ENCODE measurements at places on chromosomes 16 and 17. TPM values are rescaled to one million over a fixed set of nuclear protein-coding genes. Genes with fewer than 3 reads are reported as not detected.

GRCh38 chr16:70520612-70521297 lies 2.6 kb downstream of the COG4 start:
- peaks cover 29% of the 10 kb centered on the region for H3K36me3 ChIP-seq
- H3K4me3 ChIP-seq: no peak overlapping the region
- H3K27ac ChIP-seq: no peak overlapping the region
- peaks cover 18% of the 10 kb centered on the region for H3K4me1 ChIP-seq
- DNase-seq: no peak
- H3K27me3 ChIP-seq: no peaks in the 10 kb centered on the region

Gene MYOCD
- 0.36 TPM for total RNA-seq

Gene TP53TG3
- total RNA-seq: not detected

DNA sequence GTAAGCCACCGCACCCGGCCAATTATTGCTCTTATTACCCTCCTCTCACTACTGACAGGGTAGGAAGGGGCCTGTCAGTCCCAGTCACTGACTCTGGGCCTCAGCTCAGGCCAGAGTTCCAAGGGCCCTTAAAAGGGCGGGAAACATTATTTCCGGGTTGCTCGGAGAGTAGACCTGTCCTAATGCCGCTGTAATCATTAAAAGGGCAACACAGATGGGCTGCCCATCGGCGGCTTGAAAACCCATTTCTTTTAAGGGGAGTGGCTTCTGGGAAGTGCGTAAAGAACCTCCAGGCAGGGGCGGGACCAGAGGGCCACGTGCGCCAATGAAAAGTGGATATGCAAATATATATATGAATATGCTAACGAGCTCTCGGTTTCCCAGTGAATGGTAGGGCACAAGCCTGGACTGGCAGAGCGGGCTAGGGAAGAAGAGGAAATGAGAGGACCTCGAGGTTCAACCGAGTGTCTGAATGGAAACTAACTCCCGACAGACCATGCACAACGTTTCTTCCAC lies 26.6 kb downstream of the PIPOX start:
- DNase-seq: peak; percentile 70
- no peak overlapping the region for H3K4me3 ChIP-seq
- no peaks in the 10 kb centered on the region for H3K4me1 ChIP-seq

Gene TVP23A
- total RNA-seq: not detected

DNA sequence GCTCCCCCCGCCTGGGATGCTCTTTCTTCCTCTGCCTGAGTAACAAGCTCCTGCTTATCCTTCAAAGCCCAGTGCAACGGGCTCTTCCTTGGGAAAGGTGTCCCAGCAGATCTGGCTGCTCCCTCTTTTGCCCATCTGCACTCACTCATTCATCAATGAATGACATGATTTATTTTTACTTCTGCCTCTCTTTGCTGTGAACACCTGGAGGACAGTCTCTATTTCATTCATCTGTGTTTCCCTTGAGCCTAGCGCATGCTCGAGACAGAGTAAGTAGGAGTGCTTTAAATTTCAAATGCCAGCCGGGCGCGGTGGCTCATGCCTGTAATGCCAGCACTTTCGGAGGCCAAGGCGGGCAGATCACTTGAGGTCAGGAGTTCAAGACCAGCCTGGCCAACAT lies 22.0 kb upstream of the GINS2 start:
- H3K4me1 ChIP-seq: no peaks in the 10 kb centered on the region
- DNase-seq: no peak
- H3K4me3 ChIP-seq: no peak overlapping the region
- H3K27ac ChIP-seq: no peak overlapping the region

- H3K4me3 ChIP-seq: no peak overlapping the region
- no peaks in the 10 kb centered on the region for H3K27me3 ChIP-seq
- no peak overlapping the region for H3K27ac ChIP-seq
Measured at GRCh38 chr16:61798741-61799140, 237.5 kb downstream of the CDH8 start.

- no peaks in the 10 kb centered on the region for H3K27me3 ChIP-seq
- DNase-seq: no peak
- H3K36me3 ChIP-seq: no peaks in the 10 kb centered on the region
- no peak overlapping the region for H3K4me3 ChIP-seq
- peaks cover 14% of the 10 kb centered on the region for H3K4me1 ChIP-seq
- no peak overlapping the region for H3K27ac ChIP-seq
Measured at GRCh38 chr17:76510831-76511244, 9.6 kb upstream of the RHBDF2 start.

- H3K4me3 ChIP-seq: no peak overlapping the region
- peak overlapping the region; percentile 66 for H3K27ac ChIP-seq
- H3K27me3 ChIP-seq: no peaks in the 10 kb centered on the region
- H3K36me3 ChIP-seq: no peaks in the 10 kb centered on the region
Measured at GRCh38 chr17:40828454-40829044, 6.1 kb upstream of the KRT10 start.

DNA sequence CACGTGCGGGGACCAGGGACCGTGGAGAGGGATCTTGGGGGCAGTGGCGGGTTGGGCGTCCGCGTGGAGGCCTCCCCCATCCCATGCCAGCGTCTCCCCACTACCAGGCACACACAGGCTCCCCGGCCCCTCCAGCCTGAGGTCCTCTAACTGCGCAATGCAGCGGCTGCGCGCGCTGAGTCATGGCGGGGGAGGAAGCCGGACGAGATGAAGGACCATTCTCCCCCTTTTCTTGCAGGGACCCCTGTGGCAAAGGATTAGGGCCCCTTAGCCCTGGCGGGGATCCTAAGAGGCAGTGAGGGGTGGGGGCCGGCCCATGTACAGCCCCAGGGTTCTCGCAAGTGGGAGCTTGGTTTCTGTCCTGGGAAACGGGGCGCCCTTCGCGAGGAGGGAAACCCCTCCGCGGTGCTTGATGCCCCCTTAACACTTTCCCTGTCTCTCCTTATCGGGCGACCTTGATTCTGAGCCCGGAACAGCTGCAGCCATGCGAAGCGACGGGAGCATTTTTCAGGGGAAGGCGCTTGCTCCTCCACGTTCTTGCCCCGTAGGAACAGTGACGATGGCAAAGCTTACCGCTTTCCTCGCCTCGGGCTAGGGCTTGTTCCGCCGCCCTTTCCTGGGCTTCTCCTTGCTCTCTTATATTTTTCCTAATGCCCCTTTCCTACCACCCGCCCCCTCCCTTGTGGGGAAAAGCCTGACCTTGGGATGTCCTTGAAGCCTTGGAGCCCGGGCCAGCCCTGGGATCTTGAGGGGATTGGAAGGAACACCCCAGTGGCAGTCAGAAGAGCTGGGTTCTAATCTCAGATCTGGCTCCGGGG lies 592 bp downstream of the ALDOA start:
- no peaks in the 10 kb centered on the region for H3K27me3 ChIP-seq
- peaks cover 69% of the 10 kb centered on the region for H3K4me1 ChIP-seq
- no peaks in the 10 kb centered on the region for H3K36me3 ChIP-seq

DNA sequence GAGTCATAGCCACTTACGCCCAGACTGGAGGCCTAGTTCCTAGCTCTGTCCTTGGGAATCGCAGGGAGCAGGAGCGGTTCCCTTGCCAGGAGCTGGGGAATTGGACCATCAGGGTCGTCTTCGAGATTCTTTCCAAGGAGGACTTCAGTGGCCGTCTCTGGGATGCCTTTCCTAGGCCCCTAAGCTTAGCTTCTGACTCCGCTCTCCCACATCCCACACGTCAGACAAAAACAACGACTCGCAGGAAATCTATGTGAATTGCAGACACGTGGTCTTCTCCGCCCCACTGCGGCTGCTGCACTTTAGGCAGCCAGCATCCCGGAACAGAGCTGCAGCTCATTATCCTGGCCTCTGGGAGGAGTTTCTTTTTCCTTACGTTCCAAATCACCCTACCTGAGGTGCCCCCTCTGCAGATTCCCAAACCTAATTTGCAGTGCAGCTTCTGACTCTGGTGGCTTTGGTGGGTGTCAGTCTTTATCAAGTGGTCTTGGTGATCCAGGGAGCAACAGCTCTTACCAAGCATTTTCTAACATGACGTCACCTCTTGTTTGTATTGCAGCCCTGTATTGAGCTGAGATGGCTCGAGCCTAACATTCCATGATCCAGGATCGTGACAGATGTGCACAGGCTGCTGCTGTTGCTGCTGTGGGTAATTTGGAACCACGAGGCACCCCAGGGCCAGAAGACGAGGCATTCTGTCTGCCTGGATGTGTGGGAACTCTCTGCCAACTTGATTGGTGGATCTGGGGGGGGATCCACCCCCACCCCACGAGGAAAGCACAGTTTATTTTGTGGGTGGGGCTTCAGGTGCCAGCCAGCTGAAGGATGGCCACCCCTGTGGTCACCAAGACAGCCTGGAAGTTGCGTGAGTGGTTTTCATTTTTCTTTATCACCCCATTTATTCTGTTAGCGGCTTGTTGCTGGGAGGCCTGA lies 1.1 kb downstream of the KATNB1 start:
- peak overlapping the region; percentile 99 for H3K4me3 ChIP-seq
- peak overlapping the region; percentile 72 for H3K27ac ChIP-seq
- no peak for DNase-seq
- H3K27me3 ChIP-seq: no peaks in the 10 kb centered on the region

DNA sequence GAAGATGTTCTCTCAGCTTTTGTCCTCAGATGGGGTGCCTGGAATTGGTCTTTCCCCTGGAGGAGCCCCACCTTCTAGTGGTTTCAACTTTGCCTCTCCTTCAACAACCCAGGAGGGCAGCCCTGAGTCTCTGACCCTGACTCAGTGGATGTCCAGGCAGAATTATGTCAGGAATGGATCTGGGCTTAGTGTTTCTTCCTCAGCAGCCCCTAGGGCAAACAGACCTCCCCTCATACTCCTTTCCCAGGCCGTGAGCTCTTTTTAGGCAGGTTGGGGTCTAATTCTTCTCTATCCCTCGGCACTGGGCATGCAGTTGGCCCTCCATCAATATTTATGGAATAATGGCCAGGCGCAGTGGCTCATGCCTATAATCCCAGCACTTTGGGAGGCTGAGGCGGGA lies 20.2 kb upstream of the FMNL1 start:
- H3K36me3 ChIP-seq: no peaks in the 10 kb centered on the region
- peaks cover 6% of the 10 kb centered on the region for H3K4me1 ChIP-seq
- no peak for DNase-seq
- peak overlapping the region; percentile 59 for H3K27ac ChIP-seq
- H3K4me3 ChIP-seq: no peak overlapping the region

All from gastrocnemius medialis (tissue), 4 donors.